Stimulated activated CD8-positive, alpha-beta memory T cell treated with anti-CD3 and anti-CD28 coated beads, Interleukin-15, amount 100 ng/mL, for 4 hours (primary cell): ENCODE measurements at places on chromosomes 1 and 21.

DNA sequence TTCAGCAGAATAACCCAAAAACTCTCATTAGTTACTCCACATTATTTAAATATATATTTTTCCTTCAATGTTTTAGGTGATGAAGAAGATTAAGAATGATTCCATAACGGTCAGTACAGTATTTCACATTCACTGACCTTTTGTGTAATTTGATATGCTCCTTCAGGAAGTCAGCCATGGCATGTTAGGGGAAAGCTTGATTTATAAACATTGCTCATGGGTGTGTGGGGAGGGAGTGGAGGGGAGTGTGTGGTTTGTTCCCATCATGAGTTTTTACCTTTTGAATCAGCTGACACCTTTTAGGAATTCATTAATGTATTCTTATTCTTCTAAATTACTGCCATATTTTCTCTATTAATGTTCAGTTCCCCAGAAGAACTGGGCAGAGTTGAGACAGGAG is 240.2 kb downstream of the ATG4C start:
- no peak for DNase-seq

GRCh38 chr21:36396971-36397370 is 11.8 kb downstream of the CHAF1B start:
- no peak for DNase-seq

- no peak for DNase-seq
These were observed 1041.8 kb downstream of the PLA2G4A start for GRCh38 chr1:187870552-187870951.

GRCh38 chr1:117359561-117360289 is 7.5 kb upstream of the MAN1A2 start:
- no peak for DNase-seq

DNA sequence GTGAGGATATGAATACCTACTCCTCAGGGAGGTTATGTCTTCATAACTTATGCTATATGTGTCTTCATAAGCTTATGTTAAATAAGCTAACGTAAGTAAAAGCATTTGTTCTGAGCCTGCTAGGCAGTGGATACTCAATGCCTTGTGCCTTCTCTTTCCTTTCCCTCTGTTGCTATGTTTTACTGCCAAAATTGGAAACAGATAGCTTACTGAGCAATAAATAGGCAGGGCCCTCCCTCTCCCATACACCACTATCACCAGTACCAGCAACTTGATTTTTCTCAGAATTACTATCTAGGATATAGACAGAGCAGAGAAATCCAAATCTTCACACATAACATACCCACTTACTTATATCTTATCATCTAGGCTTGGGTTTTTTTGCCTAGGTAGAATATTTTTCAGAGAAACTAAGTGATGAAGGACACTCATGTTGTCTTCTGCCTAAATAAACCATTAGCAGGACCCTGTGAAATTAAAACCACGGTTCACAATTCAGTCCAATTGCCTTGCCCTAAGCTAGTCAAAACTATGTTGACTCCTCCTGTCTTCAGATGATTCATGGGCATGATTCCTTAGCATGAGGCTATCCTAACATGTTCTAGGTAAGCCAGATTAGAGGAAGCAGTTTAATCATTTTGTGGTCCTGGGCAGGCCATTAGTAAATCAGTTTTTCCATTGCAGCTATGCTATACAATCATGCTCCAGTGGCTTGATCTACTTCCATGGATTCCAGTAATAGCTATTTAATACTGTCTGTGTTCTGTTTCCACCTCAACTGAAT is 15.9 kb upstream of the LRRC8C start:
- DNase-seq: no peak

- DNase-seq: no peak
These were observed 151.8 kb downstream of the SETD4 start for GRCh38 chr21:35908311-35909078.

- no peak for DNase-seq
These were observed 21.1 kb upstream of the H3-3A start for GRCh38 chr1:226041419-226041818.
